ENCODE measurements at places on chromosomes 4 and X.

DNA sequence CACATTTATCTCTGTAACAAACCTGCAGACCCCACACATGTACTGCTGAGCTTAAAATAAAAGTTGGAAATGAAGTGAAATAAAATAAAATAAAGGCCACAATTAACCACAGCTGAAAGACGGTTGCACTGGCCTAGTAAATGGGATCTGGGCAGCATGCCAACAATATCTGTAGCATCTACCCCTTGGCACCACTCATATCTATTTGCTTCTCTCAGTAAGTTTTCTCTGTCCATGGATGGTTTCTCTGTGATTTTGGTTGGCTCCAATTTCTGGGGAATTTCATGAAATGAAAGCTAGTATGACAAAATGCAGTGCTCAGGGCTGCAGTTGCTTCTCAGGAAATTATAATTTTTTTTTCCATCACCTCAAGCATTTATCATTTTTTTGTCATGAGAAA is 172.0 kb upstream of the IL15 start:
- no peak for DNase-seq

- no peak for DNase-seq
Measured at GRCh38 chr4:20283039-20283438, 31.3 kb downstream of the SLIT2 start.

DNA sequence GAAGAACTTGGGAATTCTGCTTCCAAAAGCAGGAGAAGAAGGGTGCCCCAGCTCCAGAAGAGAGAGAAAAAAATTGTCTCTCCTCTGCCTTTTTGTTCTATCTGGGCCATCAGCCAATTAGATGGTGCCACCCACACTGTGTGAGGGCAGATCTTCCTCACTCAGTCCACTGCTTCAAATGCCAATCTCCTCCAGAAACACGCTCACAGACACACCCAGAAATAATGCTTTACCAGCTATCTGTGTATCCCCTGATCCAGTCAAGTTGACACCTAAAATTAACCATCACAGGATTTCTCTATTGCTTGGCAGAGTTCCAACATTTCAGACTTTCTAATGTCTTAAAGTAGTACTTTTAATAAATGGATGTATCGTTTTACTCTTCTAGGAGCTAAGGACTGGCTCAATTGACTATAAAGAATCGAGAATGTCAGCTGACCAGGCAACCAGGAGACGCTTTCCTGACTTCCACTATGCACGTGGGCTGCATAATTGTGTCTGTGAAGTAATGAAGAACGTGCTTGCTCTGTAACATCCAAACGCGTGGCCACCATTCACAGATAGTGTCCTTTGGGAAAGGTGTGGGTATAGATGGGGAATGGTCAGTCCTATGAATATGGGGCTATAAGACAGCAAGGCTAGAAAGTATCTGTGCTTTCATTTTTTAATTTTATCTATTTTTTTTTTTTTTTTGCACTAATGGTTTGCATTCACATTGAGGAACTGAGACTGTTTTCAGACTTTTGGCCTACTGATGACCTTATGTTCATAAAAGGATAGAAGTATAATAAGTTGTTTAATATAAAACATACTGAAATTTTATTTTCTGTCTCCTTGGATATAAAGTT is 9.9 kb upstream of the SMIM20 start:
- DNase-seq, result no peak

DNA sequence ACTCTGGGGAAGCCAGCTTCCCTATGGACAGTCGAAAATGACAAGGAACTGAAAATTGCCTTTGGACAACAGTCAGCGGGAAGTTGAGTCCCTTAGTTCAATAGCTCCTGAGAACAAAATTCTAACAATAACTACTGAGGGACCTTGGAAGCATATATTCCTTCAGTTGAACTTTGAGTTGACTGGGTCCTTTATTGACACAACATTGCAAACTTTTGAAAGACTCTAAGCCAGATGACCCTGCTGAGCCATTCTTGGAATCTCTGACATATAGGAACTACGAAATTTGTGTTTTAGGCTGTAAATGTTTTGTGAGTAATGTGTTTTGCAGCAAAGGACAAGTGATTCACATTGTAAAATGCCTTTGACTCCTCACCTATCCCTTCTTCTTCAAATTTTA is 548.8 kb upstream of the LCORL start:
- DNase-seq, result no peak

DNA sequence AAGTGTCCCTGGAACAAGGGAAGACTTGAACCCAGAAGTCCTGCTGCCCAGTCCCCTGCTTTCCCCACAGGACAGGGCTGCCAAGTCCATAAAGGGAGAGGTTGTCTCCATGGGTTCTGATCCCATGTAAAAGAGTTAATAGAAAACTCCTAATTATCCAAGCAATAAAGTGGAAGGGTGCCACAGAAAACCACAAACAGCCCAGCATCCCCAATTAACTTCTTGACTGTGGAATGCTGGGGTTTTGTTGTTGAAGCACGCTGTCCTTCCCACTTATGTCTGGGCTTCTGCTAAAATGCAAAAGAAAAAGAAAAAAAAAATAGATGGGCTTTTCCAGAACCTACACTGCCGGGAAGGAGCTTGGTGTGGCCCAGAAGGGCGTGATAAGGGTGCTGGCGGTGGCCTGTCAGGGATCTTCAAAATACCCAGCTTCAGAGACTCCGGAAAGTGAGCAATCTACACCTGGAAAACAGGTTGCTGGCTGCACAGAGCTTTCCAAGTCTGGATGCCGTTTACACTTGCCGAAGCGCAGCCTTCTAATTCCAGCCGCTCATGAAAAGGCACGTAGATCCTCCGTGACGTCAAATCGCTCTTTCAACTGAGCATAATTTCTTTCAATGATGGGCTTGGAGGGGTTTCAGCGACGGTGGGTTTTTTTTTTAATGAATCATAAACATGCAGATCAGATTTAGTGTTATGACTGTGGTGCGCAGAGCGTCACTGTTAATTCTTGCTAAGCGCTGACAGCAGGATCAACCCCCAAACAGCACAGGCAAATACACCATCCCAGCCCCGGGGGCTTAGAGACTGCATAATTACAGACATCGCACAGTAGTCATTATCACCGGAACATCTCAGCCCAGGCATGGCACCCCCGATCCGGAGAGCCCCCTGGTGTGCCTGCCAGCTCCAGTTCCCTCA is 197.6 kb downstream of the BCOR start:
- DNase-seq, result no peak

DNA sequence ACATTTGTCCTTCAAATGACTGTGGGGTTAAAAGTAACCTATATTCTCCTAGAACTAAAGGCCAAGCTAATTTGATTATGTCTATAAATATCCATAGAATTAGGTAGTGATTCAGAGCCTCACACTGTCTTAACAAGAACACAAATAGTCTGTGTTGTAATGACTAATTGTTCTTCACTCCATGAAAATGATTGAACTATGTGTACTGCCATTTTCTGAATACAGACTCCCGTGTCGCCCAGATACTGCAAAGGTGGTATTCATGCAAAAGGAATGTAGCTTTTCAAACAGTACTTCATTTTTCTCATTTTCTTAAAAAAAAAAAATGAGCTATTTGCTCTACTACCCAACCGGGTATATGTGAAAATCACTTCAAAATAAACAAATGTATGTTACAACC is 11.3 kb upstream of the PHKA2 start:
- DNase-seq, result no peak

DNA sequence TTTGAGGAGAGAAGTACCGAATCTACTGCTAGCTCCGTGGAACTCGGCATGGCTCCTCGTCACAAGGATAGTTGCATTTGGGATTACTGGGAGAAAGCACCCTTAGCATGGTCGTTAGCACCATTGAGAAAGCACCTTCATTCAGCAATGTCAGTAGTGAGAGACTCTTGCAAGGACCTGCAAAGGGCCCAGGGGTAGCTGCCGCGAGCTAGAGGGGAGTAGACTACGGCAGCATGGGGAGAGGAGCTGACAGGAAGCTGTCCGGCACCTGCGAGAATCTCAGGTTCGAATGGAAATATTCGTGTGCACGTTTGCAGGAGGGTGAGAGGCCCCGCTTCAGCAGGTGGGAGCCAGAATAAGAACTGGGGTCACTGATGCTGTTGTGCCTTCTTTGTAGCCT is 20.2 kb downstream of the TLR10 start:
- DNase-seq, result no peak

GRCh38 chr4:42404001-42404400 is 6.7 kb downstream of the SHISA3 start:
- no peak for DNase-seq

GRCh38 chr4:56823933-56824600 is 2.6 kb upstream of the SPINK2 start:
- no peak for DNase-seq

DNA sequence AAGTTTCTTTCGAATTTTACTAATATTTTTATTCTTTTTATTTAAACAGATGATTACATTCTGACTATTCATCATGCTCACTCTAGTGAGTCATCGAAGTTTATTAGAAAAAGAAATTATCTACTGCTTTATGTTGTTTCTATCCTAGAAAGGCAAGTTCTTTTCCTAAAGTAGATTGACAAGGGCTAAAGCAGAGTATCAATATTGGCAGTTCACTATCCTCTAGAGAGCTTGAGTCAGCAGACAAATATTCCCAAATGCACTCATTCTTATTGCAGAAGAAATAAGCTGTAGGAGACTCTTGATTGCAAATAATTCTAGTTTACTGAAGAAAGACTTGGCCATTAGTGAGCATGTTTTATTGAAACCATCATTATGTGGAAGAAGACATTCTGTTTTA is 911.8 kb downstream of the CENPC start:
- DNase-seq, result no peak

- no peak for DNase-seq
Measured at GRCh38 chrX:25295466-25295865, 279.7 kb upstream of the ARX start.

DNA sequence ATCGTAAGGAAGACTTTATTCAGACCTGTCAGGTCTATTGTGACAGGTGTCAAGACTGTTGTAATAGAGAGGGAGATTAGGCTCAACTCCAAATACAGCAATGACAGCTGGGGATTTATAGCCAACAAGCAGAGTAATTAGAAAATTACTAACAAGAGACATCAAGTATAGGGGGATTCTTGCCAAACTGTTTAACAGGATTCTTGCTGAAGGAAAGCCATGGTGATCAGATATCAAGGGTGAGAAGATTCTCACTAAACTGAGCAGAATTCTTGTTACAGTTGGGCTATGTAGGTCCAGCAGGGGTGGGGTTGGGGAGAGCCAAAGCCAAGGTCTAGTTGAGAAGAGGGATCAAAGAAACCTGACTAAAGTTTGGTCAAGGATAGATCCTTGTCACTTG is 461.0 kb upstream of the GALNT7 start:
- DNase-seq, result no peak

DNA sequence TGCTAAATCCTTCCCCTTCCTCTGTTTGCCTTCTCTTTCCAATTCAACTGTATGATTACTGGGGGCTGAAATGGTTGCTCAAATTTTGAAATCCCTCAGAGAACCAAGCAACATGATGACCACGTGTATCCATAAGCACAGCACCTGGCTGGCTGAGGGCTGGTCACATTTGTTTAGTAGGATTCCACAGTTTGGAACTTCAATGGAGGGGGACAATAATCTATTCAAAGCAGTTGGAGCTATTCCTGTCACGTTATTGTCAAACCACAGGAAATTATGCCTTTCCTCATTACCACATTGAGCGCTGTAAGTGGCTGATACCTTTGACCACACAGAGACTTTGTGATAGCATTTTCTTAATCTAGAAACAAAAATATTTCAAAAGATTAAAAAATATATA is 7.0 kb downstream of the TMSB4X start:
- no peak for DNase-seq

DNA sequence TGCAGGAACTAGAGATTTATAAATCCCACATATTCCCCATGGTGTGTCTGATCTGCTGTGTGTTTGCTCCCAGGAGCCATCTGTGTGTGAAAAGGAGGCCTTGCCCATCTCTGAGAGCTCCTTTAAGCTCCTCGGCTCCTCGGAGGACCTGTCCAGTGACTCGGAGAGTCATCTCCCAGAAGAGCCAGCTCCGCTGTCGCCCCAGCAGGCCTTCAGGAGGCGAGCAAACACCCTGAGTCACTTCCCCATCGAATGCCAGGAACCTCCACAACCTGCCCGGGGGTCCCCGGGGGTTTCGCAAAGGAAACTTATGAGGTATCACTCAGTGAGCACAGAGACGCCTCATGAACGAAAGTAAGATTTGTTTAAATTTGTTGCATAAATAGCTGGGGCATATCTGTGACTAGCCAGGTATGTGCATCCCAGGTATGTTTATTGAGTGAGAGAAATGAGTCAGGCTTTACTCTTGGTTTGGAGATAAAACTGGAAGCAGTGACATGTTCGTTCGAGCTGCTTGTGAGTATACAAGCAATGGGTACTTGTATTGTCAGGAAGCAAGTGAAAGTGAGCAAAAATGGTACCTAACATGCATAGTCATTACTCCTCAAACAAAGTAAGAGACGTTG is 89.5 kb downstream of the PTTG2 start:
- no peak for DNase-seq

- DNase-seq, result no peak
Measured at GRCh38 chrX:323721-324628, 5.4 kb upstream of the GTPBP6 start.

- no peak for DNase-seq
Measured at GRCh38 chr4:87620491-87620890, 12.2 kb downstream of the DSPP start.

DNA sequence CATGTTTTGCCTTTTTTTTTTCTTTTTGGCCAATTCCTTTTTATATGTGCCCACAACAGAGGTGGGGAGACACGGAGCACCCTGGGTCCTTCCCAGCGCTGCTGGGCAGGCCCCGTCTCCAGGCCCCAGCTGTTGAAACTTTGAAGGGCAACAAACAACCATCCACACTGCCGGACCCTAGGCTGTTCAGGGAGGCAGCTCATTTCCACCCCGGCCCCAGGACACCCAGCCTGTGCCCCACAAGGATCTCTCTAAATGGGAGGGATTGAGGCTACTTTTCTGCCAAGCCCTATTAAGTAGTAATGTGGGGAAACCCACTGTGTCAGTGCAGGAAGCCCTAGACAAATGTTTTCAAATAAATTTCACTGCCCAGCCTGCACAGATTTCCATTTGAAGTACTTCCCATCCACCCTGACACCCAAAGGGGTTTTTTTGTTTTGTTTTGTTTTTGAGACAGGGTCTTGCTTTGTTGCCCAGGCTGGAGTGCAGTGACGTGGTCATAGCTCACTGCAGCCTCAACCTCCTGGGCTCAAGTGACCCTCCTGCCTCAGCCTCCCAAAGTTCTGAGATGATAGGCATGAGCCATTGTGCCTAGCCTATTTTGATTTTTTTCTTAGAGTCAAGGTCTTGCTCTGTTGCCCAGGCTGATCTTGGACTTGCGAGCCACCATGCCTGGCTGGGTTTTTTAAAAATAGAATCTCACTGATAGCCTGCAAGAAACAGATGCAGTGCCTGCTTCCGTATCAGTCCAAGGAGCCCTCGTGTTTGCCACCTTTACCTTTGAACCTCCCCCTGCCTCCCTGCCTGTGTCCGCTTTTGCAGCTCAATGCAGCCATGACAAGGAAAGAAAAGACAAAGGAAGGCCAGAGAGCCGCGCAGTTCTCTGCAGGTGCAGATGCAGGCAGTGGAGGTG is 13.4 kb upstream of the CLCN4 start:
- no peak for DNase-seq

- DNase-seq, result no peak
Measured at GRCh38 chr4:23734000-23734399, 155.8 kb downstream of the PPARGC1A start.
